Heart left ventricle (tissue), 16 donors: ENCODE measurements at places on chromosomes 6 and 20. TPM values are rescaled to one million over a fixed set of nuclear protein-coding genes. Genes with fewer than 3 reads are reported as not detected.

The WFDC12 gene
- not detected for polyA plus RNA-seq

The PDE7B gene
- 4.4 TPM for polyA plus RNA-seq

The SCRT2 gene
- polyA plus RNA-seq = not detected

GRCh38 chr6:140988780-140989179 lies 1143.9 kb upstream of the GJE1 start:
- DNase-seq = no peak

- DNase-seq = no peak
These were observed 23.6 kb upstream of the ANKRD60 start for GRCh38 chr20:58251979-58252591.

- DNase-seq = no peak
These were observed 25.0 kb upstream of the DEK start for GRCh38 chr6:18289283-18289682.

- no peak for DNase-seq
These were observed 124.2 kb downstream of the SLC24A3 start for GRCh38 chr20:19336631-19337030.
